ENCODE measurements at places on chromosomes 1 and 21.

DNA sequence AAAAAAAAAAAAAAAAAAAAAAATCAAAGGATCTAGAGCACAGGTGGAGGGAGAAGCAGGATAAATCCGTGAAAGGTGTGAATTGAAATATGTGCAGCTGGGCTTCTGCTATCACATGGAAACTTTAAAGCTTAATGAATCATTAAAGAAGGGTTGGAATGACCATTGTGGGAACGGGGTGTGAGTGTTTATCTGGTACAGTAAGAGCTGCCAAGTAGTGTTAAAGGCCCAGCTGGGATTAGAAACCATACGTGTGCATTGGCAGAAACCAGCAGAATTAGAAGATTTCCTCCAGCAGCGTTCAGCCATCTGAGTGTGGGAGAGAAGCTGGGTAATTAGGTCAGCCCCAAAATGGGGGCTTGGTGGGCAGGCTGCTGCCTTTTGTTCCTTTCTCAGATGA is 13.5 kb downstream of the FALEC start:
- no peak for DNase-seq

DNA sequence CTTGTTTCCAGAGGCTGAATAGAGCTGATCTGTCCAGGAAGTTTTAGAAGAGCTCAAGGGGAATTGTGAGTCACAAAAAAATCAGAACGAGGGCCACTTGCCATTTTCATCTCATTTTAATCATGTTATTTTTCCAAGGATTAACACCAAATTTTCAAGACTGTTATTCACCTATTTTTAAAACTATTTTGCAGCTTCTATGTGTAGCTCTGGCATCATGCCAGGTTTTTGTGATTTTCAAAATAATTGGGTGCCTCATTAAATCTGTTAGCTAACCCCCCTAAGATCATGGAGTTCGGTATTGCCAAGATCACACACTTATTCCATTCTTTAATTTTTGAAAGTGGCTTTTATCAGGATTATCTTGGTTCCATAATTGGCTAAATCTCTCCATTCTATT is 90.9 kb downstream of the RGS7 start:
- no peak for DNase-seq

DNA sequence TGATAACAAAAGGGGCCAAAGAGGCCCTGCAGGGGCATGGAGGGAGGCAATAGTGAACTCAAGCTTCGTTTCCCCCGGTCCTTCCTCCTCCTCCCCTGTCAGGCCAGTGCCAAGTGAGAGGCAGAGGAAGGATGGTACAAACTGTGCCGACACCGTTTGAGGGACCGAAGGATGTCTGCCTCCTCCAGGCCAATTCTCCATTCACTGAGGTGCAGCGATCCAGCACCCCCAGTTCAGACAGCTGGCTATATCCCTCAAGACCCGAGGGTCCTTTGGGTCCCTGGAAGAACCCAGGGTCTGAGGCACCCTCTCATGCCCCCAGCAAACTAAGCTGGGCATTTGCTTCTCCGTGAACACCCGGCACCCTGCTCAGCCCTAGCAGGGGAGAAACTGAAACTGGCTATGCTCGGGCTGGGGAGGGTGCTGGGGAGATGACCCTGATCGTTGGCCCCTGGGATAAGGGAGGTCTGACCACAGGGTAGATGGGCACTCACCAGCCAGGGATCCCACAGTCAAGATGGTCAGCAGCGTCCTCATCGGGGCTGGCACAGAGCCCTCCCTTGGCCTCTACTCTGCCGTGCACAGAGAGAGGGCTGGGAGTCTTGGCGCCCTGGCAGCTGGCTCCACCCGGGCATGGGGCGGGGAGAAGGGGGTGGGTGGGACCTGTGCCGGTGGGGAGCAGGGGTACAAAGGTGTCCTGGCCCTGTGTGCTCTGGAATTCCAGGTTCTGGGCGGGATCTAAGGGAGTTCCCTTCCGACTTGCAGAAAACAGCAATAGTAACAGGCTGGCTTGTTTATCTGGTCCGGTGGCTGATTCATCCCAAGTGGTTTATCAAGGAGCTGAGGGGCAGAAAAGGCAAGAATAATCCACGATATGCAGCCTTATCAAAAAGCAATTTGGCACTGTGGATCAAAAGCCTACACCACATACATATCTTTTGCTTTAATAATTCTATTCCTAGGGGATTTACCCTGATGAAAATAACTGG is at the start of gene IL22RA1:
Gene IL22RA1, minus strand, starts transcription at position 595 of the 989 bp plus-strand sequence. Its CDS starts 58 bp downstream, at position 537.
- no peak for DNase-seq

- no peak for DNase-seq
These were observed 289.8 kb upstream of the PLXNA2 start for GRCh38 chr1:208533746-208534598.

- no peak for DNase-seq
These were observed 3.9 kb upstream of the SLC6A9 start for GRCh38 chr1:44034976-44035716.

DNA sequence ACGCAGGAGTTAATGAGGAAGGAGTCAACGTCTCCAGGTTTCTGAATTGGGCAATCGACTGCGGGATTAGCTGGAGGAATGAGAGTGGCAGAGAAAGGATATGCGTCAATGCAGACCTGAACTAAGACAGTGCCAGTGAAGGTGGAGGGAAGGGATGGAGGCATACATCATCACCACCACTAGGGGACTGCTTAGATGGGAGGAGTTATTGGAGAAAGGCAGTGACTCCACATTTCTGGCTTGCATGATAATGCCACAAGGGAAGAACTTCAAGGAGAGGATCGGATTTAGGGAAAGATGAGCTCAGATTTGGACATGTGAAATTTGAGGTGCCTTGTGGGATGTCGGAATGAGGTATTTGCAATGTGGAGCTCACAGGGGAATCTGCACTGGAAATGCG is 17.5 kb downstream of the VASH2 start:
- no peak for DNase-seq

Data from GM12864 (cell line).